ENCODE measurements at places on chromosomes 7 and 10.

GRCh38 chr10:104686829-104687228 lies 45.7 kb downstream of the SORCS3 start:
- no peak for DNase-seq

DNA sequence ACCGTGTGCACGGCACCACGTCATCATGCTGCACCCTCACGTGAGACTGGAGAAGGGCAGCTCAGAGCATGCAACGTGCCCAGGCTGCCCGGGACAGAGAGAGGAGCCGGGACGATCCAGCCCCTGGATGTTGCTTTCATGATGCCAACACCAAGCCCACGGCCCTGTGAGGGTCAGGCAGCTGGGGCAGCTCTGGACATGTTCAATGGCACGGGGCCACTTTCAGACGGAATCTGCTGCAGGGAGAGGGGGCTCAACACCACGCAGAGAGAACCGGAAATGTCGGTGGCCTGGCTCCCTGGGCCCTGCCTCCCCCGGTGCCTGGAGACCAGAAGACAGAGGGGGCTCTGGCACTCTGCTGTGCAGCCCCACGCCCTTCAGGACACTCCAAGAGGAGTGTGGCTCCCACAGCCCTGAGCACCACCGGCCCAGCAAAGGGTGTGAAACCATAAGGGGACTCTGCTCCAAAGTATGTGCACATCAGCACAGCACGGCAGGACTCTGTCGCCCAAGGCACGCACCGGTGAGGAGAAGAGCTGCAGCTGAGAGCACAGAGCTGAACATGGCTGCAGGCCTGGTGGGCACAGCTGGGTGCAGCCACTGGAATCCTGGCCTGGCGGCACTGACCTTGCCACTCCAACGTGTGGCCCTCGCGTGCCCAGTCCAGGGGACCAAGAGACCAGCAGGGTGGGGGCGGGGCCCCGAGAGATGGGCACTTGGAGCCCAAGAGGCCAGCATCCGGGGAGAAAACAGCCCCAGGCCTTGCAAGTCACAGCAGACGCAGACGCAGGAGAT lies 70.3 kb upstream of the PDGFA start:
- no peak for DNase-seq

- DNase-seq = no peak
Observed at GRCh38 chr10:93199191-93199751, 125.6 kb downstream of the CYP26A1 start.

DNA sequence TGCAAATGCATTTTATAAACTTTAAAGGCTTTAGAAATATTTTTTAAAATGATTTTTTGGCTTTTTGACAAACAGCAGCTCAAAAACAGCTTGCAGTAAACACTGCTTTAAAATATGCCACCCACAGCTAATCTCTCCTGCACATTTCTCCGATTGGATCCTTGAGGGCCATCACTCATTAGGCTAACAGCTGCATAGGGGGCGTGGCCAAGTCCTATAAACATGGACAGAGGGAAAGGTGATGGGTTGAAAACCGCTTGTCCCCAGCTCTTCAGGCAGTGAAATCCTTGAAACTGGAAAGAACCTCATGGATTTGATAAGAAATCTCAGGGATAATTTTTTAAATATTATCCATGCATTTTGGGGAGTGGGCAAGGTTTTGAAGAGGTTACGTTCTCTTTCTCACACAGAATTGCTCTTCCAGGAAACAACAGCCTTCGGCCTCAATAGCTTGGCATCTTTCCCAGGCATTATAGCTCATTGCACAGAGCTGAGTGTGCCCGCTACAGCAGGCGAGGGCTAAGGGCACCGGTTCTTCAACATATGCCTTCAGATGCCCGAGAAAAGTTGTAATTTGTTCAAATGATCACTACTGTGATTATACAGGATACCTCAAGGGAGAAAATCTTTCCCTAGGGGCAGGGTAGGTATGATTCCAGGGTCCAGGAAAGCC lies 1.7 kb downstream of the PLEKHS1 start:
- peak; percentile 54 for DNase-seq

DNA sequence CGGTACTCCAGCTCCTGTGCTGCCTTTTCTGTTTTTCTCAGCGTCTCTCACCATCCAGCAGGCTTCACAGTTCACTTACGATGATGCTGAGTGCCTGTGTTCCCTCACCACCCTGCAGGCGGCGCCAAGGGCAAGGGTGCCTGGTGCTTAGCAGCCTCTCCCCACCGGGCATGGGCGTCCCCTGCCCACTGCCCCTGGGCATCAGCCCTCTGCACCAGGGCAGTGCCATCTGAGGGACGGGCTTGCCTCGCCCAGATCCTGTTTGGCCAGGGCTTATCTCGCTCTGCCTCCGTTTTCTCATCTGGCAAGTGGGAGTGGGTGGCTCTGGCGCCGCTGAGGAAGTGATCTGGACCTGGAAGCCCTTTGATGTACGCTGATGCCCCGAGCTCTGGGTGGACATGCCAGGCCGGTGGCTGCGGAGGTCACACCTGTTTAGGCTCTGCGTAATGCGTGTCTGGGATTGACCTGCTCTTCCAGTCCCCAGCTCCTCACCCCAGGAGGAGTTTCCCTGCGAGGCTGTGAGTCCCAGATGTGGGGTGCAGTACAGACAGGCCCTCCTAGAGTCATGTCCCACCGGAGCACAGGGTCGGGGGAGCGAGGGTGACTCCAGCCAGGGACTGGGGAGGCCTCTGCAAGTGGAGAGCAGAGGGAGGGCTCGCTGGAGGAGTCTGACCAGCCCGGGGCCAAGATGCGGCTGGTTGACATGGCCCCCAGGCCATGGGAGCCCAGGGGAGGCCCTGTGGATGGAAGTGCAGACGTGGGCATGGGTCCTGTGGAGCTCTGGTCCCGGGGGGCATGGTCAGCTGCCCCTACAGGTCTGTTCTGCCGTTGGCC lies 11.8 kb downstream of the TTYH3 start:
- DNase-seq = no peak

- DNase-seq = no peak
Observed at GRCh38 chr7:21364801-21365271, 63.0 kb upstream of the SP4 start.

DNA sequence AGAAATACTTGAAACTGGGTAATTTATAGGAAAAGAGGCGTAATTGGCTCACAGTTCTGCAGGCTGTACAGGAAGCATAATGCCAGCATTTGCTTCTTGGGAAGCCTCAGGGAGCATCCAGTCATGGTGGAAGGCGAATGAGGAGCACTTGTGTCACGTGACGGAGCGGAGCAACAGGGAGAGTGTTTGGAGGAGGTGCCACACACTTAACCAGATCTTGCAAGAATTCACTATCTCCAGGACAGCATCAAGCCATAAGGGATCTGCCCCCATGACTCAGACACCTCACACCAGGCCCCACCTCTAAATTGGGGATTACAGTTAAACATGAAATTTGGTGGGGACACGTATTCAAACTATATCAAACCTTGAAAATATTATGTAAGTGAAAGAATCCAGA lies 89.3 kb downstream of the WIPF3 start:
- no peak for DNase-seq

GRCh38 chr7:1447112-1447511 lies 12.2 kb downstream of the MICALL2 start:
- DNase-seq = no peak

DNA sequence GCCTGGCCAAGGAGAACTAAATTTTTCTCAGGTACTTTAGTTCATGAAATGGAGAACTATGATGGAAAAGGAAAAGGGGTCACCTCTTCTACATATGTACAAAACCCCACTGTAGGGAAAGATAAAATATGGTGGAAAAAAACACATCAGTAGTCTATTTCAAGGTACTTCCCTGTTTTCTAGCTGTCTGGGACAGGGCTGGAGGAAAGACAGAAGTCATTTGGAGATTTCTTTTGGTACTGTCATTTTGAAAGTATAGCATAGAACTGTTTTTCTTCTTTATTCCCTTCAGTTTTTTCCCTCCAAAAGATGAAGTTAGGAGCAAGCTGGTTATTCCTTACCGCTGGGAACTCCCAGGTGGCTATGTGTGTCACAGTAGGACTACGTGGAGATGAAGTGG lies 196.1 kb downstream of the DOCK4 start:
- no peak for DNase-seq

- no peak for DNase-seq
Observed at GRCh38 chr10:44874166-44874565, 37.0 kb upstream of the TMEM72 start.

DNA sequence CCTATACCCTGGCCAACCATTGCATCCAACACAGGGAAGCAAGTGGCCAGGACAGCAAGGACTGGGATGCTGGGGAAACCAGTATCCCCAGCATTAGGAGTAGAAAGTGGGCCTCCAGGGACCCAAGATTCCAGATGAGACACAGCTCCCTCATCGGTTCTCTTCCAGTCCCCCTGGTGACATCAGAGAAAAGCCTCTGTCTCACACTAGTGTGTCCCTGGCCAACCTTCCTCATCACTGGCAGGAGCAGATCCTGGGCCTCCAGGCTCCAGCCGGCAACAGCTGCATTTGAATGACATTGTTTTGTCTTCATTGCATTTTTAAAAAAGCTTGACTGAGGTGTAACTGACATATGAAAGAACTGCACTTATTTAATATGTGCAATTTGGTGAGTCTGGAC lies 177.3 kb upstream of the LYZL2 start:
- DNase-seq = no peak

GRCh38 chr10:62740885-62741745 lies 63.4 kb upstream of the ADO start:
- no peak for DNase-seq

GRCh38 chr10:99700649-99701048 lies 31.3 kb downstream of the COX15 start:
- DNase-seq = no peak

DNA sequence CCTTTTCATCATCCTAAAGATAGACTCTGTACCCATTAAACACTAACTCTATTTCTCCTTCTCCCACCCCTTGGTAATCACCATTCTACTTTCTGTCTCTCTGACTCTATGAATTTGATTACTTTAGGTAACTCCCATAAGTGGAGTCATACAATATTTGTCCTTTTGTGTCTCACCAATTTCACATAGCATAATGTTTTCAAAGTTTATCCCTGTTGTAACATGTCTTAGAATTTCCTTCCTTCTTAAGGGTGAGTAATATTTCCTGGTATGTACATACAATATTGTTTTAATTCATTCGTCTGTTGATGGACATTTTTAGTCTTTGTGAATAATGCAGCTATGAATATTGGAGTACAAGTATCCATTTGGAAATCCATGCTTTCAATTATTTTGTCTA lies 50.9 kb upstream of the CDCA7L start:
- DNase-seq = no peak

- DNase-seq = no peak
Observed at GRCh38 chr7:144997512-144997911, 161.7 kb upstream of the TPK1 start.

GRCh38 chr10:21099291-21100062 lies 202.4 kb upstream of the NEBL start:
- DNase-seq = no peak

GRCh38 chr10:84933402-84933801 lies 605.0 kb downstream of the CCSER2 start:
- no peak for DNase-seq

DNA sequence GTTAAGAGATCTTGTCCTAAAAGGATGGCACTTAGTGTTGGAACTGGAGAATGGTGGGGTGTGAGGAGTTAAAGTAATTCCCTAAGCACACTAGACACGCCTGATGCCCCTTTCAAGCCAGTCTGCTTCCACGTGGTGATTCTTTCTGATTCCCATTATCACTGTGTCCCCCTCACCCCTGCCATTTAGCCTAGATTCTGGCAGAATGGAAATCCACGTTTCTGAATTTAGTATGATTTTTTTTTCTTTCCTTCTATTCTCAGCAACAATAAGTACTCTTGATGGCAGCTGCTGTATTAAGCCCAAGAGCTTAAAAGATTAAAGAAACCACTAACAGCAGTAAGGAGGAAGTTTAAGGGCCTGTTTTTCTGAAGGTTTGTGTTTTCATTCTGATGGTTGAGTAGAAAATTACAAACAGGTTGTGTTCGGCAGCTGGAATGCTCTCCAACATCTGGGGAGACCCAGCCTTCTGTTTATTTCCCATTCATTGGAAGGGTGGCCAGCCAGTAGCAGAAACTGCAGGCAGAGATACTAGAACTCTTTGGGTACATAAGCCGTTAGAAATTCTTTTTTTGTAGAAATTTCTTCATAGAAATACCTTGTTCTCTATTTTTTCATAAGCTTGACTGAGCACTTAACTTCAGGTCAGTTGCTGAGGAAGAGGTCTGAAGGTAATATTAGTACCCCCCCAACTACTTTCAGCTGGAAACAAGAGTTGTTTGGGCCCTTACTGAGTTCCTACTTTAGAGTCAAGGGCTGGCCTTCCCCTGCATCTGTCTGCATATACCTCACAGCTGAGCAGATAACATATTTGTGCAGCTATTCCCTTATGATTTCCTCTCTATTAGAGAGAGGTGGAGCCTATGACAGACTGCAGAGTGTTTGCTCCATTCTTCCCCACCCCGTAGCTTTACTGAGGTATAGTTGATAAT lies 355.1 kb downstream of the AUTS2 start:
- no peak for DNase-seq

GRCh38 chr10:62749093-62749683 lies 55.3 kb upstream of the ADO start:
- DNase-seq = no peak

DNA sequence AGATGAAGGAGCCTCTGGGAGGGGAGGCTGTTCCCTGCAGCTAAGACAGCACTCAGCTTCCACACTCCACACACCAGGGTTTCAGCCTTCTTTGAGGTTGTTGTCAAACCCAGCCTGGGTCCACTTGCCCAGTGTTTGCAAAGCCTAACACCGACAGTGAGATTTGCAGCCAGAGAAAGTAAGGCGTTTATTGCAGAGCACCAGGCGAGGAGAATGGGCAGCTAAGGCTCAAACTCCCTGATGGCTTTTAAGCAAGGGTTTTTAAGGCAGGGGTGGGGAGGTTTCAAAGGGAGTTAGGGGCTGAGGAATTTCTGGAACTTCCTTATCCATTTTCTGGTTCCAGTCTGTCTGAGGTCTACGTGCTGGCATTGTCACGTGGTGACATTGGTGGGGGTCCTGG lies 4.7 kb upstream of the ZNF775 start:
- DNase-seq = no peak

GRCh38 chr7:18638594-18639452 lies 143.3 kb downstream of the HDAC9 start:
- DNase-seq = no peak

DNA sequence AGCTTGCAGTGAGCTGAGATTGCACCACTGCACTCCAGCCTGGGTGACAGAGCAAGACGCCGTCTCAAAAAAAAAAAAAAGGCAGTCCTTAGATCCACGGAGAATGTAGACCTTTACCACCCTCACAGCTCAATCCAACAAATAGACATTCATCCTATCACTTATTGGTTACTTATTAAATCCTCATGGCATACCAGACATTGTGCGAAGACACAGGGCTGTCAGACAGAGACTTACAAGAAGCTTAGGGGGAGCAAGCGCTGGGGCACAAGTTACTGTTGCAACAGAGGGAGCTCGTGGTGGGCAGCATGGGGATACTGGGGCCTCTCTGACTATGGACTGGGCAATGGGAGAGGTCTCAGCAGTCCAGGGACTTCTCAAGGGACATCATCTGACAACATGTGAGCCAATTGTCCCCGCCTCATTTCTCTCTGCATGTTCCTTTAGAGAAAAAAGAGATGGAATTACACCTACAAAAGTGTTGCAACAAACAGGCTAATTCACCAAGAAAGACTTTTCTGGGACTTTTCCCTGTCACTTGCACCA lies 82.8 kb upstream of the TNS3 start:
- DNase-seq = no peak
